ENCODE measurements at places on chromosomes 7 and 10. TPM values are rescaled to one million over a fixed set of nuclear protein-coding genes. Genes with fewer than 3 reads are reported as not detected.
A peak's percentile ranks its signal among the peaks of the same experiment; 100 is the strongest.

- no peak for DNase-seq
Observed at GRCh38 chr7:3915337-3915878, 614.4 kb downstream of the SDK1 start.

DNA sequence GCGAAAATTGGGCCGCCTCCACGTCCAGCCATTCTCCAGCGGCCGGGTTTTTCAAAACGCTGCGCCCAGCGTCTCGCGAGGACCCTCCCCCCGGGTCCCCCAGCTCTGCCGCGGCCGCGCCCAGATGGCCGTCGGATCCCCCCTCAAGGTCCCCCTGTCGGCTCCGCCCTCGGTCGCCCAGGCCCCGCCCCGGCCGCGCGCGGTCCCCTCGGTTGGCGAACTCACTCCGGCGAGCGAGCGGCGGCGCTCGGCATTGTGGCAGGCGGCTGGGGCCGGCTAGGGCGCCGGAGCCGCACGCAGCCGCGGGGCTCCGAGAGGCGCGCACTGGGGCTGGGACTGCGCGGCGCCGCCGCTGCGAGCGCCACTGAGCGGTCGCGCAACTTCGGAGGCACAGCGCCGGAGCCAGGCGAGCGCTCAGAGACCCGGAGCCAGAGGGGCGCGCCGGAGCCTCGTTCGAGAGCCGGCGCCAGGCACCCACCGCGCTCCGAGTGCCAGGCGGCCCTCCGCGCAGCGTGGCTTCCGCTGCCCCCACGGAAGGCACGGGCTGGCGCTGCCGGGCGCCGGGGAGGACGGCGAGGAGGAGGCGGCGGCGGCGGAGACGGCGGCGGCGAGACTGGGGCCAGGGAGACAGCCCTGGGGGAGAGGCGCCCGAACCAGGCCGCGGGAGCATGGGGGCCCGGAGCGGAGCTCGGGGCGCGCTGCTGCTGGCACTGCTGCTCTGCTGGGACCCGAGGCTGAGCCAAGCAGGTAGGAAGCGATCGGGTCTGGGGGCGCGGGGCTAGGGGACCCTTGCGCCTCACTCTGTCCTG, at the start of gene UNC5B:
Gene UNC5B (plus strand): TSS at position 253 of the 809 bp plus-strand sequence. CDS start 416 bp downstream, at position 669.
- peak; percentile 94 for DNase-seq

DNA sequence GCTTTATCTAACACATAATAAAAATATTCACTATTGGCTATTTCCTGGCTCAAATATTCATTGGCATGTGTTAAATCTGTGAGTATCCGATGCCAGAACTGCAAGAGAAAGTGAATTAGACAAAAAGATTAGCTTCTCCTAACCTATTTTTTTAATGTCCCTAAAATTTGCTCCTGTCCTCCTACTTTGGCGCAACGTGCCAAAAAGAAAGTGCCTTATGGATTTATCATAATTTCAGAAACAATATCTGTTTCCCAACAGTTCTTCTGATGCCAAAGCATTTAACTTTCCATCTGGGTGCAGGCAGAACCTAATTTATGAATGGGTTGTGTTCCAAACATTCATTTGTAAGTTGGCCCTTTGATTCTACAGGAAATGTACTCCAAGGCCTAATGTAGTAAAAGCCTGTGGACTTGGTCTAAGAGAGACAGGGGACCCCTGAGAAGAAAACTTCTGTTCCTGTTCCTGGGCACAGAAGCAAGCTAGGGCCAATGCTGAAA, 15.4 kb downstream of the PIP4K2A start:
- no peak for DNase-seq

DNA sequence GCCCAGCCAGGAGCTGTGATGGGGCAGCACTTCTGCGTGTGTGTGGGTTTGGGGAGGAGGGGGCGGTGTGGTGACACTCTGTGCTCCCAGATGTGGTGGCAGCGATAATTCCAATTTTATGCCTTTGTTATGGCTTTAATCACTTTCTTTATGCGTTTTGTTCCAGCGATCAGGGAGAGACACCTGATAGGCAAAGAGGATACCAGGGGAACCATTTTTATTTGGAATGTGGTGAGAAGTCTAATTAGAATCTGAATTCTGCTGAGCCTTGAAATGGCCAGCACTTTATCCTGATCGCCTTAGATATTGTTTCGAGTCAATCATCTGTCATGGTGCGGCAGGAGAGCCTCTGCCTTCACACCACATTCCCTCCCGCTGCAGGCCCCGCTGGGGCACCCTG, 79.5 kb downstream of the HIF1AN start:
- no peak for DNase-seq

- no peak for DNase-seq
Observed at GRCh38 chr10:49519717-49520116, 19.2 kb downstream of the ERCC6 start.

GRCh38 chr7:33868166-33868565, 37.2 kb upstream of the BMPER start:
- DNase-seq, result no peak

GRCh38 chr10:1661416-1661815, 75.9 kb downstream of the ADARB2 start:
- no peak for DNase-seq

DNA sequence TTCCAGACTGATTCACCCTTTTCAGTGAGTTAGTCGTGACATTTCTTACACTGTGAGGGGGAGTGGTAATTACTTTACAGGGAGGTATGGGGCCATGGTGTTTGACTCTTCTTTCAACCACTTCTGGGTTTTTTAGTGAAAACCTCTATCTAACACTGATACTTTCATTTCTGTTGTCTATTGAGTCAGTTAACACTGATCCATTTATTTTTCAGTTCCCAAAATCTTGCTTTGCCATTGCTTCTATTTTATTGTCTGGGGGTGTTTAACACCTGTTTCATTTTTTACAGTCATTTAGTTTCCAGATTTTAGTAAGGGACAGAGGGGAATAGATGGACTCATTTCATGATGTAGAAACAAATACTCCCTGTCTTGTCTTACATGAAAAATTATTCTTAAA, 61.5 kb downstream of the HELLS start:
- no peak for DNase-seq

GRCh38 chr7:38273286-38273995, at the start of gene TARP:
TARP (minus strand) TSS chr7:38273636.
- no peak for DNase-seq

- DNase-seq, result no peak
Observed at GRCh38 chr7:102434039-102434486, 688 bp downstream of the ORAI2 start.

- DNase-seq, result no peak
Observed at GRCh38 chr10:69090685-69091084, 2.8 kb downstream of the SRGN start.

- DNase-seq, result no peak
Observed at GRCh38 chr7:68309271-68309670, 1289.0 kb upstream of the AUTS2 start.

- no peak for DNase-seq
Observed at GRCh38 chr7:121515630-121516401, 119.7 kb upstream of the FAM3C start.

GRCh38 chr7:2017914-2018568, 214.7 kb downstream of the MAD1L1 start:
- peak; percentile 40 for DNase-seq

GRCh38 chr10:100984672-100985177, 2.6 kb downstream of the MRPL43 start:
- no peak for DNase-seq

DNA sequence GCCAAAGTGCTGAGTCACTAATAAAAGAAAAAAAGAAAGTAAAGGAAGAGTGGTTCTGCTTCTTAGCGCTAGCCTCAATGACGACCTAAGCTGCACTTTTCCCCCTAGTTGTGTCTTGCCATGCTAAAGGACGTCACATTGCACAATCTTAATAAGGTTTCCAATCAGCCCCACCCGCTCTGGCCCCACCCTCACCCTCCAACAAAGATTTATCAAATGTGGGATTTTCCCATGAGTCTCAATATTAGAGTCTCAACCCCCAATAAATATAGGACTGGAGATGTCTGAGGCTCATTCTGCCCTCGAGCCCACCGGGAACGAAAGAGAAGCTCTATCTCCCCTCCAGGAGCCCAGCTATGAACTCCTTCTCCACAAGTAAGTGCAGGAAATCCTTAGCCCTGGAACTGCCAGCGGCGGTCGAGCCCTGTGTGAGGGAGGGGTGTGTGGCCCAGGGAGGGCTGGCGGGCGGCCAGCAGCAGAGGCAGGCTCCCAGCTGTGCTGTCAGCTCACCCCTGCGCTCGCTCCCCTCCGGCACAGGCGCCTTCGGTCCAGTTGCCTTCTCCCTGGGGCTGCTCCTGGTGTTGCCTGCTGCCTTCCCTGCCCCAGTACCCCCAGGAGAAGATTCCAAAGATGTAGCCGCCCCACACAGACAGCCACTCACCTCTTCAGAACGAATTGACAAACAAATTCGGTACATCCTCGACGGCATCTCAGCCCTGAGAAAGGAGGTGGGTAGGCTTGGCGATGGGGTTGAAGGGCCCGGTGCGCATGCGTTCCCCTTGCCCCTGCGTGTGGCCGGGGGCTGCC, at the start of gene IL6:
Gene IL6 (plus strand): TSS at position 294 of the 807 bp plus-strand sequence. CDS start 63 bp downstream, at position 357.
- peak; percentile 92 for DNase-seq

NRAP gene
- total RNA-seq, result 754 TPM

PPP1R17 gene
- not detected for total RNA-seq

PLCE1 gene
- 3.3 TPM for total RNA-seq

TET1 gene
- total RNA-seq, result 2.9 TPM

FGFR2 gene
- 0.30 TPM for total RNA-seq

WNT8B gene
- total RNA-seq, result not detected

ARL4A gene
- total RNA-seq, result 10.9 TPM

SH2D4B gene
- not detected for total RNA-seq

FAM221A gene
- total RNA-seq, result 2.3 TPM
